ENCODE measurements at places on chromosomes 6 and 20.

DNA sequence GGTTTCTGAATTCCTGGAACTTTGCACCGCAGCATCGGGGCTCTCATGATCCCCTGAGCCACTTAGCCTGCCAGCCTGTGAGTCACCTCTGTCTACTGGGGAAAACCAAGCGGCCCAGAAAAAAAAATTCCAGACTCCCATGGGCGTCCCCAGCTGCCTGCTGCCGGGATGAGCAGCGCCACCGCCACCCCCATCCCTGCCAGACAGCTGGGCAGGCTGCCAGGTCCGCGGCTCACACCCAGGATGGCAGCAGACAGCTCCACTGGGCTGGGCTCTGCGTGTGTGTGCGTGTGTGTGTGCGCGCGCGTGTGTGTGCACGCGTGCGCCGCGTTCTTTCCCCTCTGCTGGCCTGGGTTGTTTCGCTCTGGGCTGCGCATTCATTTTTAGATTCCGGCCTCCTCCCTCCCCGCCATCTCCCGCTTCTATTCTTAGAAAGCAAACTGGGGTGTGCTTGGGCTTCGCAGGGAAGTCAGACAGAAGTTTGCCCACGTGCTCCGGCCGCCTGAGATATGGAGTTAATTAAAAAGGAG lies 38.9 kb upstream of the PMEPA1 start:
- peak; percentile 3 for DNase-seq

GRCh38 chr20:41272339-41272738 lies 45.2 kb downstream of the ZHX3 start:
- DNase-seq, result no peak

- DNase-seq, result no peak
These were observed 579.1 kb downstream of the BMP2 start for GRCh38 chr20:7346562-7346961.

DNA sequence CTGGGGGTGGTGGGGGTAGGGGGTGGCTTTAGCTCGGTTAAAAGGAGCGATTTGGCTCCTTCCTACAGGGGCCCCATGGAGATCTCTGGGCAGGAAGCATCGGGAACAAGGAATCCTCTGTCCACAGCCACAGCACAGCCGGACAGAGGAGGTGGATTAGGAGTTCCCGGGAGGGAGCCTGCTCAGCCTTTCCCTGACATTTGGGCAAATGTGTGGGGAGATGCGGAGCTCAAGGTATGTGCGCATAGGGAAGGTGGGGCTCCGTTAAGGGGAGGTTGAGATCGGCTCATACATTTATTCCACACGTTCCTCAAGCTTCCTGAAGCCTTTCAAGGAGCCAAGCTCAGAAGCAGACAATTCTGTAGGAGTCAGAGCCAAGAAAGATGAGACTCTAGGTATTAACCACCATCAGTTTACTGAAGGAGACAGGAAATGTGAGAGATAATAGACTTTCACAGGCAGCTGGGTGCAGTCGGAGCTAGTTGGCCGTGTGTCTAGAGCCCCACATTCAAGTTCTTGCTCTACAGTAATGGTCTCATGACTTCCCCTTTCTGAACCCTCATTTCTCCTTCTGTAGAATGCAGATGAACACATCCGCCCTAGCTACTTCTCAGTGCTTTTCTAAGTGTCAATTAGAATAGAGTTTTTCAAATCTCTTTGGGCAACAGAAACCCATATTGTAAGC lies 40.8 kb upstream of the EPB41L1 start:
- no peak for DNase-seq

DNA sequence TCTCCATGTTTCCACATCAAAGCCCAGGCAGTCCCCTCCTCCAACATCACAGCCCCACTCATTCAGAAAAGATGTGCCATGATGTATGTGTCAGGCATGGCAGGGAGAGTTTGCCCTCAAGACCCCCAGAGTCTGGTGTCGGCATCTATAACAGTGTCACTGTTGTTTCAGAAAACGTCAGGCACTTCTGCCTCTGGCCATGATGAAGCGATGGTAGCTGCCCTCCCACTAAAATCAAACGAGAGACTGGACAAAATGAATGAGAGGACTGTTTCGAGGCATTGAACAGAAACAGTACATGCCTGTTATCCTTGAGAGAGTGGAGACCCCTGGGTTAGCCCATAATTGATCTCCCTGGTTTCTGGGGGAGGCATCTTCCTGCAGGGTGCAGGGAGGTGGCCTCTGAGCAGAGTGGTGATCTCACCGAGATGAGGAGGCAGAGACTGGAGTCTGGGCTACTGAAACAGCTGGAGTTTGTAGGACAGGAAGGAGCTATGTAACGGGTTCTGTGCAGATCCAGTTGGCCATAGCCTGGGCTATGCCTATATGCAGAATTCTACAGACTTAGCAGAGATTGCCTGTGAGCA lies 144.5 kb downstream of the SYCP2 start:
- no peak for DNase-seq

DNA sequence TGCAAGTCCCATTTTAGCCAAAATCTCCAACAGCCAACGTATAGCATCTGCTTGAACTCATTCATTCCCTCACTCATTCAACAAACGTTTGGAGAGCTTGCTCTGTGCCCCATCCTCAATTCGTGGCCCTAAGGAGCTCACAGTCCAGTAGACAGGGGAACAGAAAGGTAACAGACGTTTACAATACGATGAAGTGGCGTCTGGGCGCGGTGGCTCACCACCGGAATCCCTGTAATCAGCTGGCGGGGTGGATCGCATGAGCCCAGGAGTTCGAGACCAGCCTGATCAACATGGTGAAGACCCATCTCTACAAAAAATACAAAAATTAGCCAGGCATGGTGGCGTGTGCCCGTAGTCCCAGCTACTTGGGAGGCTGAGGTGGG lies 790 bp upstream of the E2F1 start:
- DNase-seq, result no peak

- no peak for DNase-seq
These were observed 611.3 kb upstream of the GJE1 start for GRCh38 chr6:141521440-141521839.

GRCh38 chr6:3755637-3756545 lies 4.4 kb upstream of the PXDC1 start:
- DNase-seq, result no peak

GRCh38 chr6:159842035-159842434 lies 42.0 kb downstream of the PNLDC1 start:
- DNase-seq, result no peak

GRCh38 chr20:55271371-55271770 lies 733.9 kb downstream of the CBLN4 start:
- DNase-seq, result no peak

- no peak for DNase-seq
These were observed 10.4 kb upstream of the THBD start for GRCh38 chr20:23059846-23060245.

DNA sequence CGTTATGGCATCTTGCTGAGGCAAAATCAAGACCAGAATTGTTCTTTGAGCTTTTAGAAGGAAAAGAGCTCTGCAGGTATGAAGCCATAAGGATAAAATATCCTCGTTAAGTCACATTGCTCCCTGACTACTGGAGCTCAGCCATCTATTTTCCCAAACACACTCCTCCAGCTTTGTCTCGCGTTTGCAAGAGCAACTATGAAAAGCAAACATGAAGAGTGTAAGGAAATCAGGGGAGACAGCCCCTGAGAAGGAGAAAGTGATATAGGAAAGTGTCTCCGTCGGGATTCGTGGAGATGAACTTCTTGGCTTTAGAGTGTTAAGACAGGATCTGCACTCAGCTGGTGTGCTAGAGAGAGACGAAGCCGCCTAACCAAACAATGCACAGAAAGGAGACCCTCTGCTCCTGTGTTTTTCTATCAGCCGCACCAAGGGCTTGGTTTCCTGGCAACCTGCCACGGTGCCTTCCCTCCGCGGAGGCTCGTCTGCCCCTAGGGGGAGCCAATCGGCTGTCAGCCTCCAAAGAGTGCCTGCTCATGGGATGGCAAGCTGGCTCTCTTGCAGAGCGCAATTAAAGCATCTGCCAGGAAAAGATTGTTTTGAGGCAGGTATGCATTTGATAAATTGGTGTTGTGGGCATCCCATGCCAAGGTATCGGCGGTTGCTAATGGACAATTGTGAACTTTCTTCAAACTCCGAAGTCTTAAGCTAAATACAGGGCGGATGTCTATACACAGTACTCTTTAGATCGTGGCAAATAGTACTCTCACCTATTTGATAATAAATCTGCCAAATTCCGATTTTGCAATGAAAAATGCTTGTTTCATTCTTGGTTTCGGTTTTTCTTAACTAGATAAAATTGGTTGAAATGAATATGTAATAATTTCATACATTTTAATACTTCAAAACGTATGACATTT lies 603.2 kb downstream of the RNF144B start:
- no peak for DNase-seq

DNA sequence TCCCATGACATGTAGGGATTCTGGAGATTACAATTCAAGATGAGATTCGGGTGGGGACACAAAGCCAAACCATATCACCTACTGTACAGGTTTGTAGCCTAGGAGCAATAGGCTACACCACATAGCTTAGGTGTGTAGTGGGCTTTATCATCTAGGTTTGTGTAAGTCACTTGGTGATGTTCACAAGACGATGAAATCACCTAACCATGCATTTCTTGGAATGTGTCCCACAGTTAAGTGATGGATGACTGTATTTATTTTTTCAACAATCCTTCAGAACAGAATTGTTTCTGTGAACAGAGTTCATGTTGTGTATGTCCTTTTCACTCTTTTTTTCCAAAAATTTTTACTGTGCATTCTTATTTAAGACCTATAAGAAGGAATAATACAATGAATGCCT lies 76.1 kb downstream of the DTD1 start:
- DNase-seq, result no peak

DNA sequence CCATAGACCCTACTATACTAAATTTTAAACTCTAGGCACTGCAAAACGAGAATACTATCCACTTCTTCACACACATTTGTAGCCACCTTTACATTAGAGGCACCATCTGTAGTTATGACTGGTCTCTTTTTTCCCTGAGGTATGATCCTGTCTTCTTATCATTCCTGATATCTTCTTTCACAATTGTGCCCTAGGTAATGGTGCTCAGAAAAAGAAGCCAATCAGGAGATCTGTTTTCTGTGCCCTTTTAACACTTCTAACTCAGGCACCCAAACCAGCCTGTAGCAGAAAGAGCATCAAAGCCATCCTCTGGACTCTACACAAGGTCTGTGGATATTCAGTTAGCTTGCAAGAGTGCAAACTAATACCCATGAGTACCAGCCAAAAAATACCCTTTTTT lies 149.7 kb upstream of the SGK1 start:
- no peak for DNase-seq

DNA sequence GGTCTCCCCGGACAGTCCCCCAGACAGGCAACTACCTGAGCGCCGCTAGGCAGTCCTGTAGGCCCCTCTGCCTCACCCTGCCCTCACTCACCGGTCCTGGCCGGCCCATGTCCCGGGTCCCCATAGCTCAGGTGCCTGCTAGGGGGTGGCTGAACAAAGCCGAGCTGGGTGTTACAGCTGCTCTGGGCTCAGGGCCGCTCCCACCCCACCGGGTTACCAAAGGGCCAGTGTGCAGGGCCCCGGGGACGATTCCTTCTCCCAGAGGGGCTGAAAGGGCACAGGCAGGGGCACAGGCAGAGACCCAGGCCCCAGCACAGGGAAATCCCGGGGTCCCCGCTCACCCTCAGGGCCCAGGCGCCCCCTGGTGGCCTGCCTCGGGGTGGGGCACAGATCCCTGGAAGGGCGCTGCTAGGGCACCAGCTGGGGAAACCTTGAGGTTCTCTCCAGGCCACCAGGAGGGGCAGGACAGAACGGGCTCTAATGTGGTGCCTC lies 118.4 kb downstream of the GRM4 start:
- no peak for DNase-seq

GRCh38 chr6:46184114-46184513 lies 13.3 kb upstream of the ENPP5 start:
- DNase-seq, result peak; percentile 27

- DNase-seq, result no peak
These were observed 47.9 kb upstream of the CITED2 start for GRCh38 chr6:139422105-139423036.

DNA sequence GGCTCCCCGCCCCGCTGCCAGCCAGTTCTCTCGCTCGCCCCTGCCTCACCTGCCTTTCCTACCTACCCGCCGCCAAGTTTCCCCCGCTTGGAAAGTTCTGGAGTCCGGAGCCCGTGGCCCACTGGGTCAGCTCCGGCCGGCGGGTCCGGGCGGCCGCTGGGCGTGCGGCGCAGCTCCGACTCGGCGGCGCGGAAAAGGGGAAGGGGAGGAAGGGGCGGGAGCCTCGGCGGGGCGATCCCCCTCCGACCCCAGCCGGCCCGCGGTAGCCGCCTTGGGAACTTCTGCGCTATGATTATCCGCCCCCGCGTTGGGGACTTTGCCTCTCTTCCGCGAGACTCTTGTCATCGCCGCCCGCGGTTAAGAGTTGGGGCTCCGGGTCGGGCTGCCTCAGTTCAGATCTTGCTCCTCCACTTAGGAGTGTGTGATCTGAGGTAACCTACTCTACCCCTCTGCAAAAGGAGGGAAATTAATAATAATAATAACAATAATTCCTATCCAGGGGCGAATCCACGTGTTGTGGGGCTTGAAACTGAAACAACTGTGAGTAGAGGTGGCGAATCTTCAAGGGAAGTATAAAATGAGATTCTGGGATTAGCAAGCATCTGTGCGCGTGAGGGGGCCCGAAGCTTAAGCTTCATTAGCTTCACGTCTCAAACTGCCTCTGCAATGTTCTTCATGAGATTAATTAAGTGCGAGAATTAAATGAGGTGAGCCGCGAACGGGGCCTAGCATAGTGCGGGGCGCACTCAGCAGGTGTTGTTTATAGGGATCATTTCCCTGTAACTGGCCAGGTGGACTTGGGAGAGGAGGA lies 30.8 kb downstream of the SF3B5 start:
- DNase-seq, result no peak

DNA sequence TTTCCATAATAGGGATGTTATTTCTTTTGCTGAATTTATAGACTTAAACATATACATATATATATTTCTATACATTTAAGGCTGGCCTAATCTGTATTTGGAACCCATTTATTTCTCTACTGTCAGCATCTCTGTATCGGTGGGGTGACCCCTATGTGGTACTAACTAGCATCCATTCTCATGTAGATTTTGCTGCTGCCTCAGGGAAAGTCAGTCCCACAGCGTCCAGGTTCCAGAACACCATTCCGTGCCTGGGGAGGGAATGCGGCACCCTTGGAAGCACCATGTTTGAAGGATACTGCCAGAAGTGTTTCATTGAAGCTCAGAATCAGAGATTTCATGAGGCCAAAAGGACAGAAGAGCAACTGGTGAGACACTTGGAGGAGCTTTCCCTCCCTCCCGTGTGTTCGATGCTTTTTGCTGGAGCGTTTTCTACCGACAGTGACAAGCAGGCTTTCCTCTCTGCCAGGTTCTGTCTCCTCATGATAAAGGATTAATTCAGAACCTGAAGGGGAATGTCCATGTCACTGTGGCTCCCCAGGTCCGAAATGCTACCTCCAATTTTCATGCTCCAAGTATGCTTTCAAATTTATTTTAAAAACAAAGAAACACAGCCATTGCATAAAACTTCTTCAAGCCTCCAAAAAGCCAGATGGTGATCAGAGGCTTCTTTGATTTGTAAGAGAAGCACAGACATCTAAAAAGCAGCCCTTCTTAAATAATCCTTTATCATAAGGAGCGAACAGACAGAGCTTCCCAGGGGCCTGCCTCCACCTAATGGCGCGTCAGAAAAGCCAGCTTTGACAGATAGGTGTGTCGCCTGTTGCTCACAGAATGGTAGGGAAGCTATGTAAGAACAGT lies 13.1 kb downstream of the TNFAIP3 start:
- DNase-seq, result no peak

Data from AG04450 (cell line).